ENCODE measurements at places on chromosomes 2 and 18. TPM values are rescaled to one million over a fixed set of nuclear protein-coding genes. Genes with fewer than 3 reads are reported as not detected.

CD207 gene
- 10.2 TPM for polyA plus RNA-seq

GPR35 gene
- 3.1 TPM for polyA plus RNA-seq

MEP1B gene
- polyA plus RNA-seq, result not detected

CHRNG gene
- polyA plus RNA-seq, result not detected

TOGARAM2 gene
- polyA plus RNA-seq, result 0.42 TPM

MALL gene
- polyA plus RNA-seq, result 235 TPM

APCDD1 gene
- 43.1 TPM for polyA plus RNA-seq

IL37 gene
- 0.12 TPM for polyA plus RNA-seq

NEUROD1 gene
- not detected for polyA plus RNA-seq

CYB5A gene
- polyA plus RNA-seq, result 37.0 TPM

PSMA8 gene
- 0.04 TPM for polyA plus RNA-seq

NLRC4 gene
- polyA plus RNA-seq, result 0.12 TPM

SERPINB5 gene
- 174 TPM for polyA plus RNA-seq

ADAM23 gene
- 1.6 TPM for polyA plus RNA-seq

SCYGR6 gene
- not detected for polyA plus RNA-seq

IL36A gene
- 394 TPM for polyA plus RNA-seq

CD28 gene
- polyA plus RNA-seq, result 0.09 TPM

TRABD2A gene
- polyA plus RNA-seq, result 0.32 TPM

CTNNA2 gene
- 0.02 TPM for polyA plus RNA-seq

IMP4 gene
- 42.7 TPM for polyA plus RNA-seq

GALNT3 gene
- polyA plus RNA-seq, result 25.7 TPM

C2orf78 gene
- not detected for polyA plus RNA-seq

L3MBTL4 gene
- 2.0 TPM for polyA plus RNA-seq

DOK1 gene
- polyA plus RNA-seq, result 2.5 TPM

Measured in esophagus (tissue), 2 donors.